ENCODE measurements at places on chromosomes 2 and 18. TPM values are rescaled to one million over a fixed set of nuclear protein-coding genes. Genes with fewer than 3 reads are reported as not detected.

DNA sequence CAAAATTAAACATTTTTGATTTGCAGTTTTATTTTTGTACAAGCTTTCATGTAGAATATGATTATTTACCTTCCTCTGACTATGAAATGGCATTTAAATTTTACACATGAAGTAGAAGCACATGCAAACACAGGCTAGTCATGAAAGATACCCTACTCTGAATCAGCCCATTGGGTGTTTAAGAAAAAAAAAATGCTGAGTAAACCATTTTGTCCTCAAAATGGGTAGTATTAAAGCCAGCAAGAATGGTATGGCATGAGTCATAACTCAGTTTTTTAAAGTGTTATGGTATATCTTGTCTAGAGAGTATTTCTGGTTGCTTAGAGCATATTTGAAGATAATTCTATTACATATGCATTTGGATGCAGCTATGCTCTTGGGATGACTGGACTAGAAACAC, 55.0 kb downstream of the PKP4 start:
- H3K27me3 ChIP-seq: no peaks in the 10 kb centered on the region
- DNase-seq: no peak
- no peak overlapping the region for H3K4me3 ChIP-seq
- H3K27ac ChIP-seq: no peak overlapping the region
- H3K36me3 ChIP-seq: no peaks in the 10 kb centered on the region

GRCh38 chr2:151481744-151482143, 72.0 kb downstream of the RIF1 start:
- DNase-seq: no peak
- no peak overlapping the region for H3K4me3 ChIP-seq

- DNase-seq: no peak
- H3K27me3 ChIP-seq: no peaks in the 10 kb centered on the region
- no peak overlapping the region for H3K27ac ChIP-seq
Measured at GRCh38 chr2:198157314-198157713, 352.9 kb downstream of the PLCL1 start.

DNA sequence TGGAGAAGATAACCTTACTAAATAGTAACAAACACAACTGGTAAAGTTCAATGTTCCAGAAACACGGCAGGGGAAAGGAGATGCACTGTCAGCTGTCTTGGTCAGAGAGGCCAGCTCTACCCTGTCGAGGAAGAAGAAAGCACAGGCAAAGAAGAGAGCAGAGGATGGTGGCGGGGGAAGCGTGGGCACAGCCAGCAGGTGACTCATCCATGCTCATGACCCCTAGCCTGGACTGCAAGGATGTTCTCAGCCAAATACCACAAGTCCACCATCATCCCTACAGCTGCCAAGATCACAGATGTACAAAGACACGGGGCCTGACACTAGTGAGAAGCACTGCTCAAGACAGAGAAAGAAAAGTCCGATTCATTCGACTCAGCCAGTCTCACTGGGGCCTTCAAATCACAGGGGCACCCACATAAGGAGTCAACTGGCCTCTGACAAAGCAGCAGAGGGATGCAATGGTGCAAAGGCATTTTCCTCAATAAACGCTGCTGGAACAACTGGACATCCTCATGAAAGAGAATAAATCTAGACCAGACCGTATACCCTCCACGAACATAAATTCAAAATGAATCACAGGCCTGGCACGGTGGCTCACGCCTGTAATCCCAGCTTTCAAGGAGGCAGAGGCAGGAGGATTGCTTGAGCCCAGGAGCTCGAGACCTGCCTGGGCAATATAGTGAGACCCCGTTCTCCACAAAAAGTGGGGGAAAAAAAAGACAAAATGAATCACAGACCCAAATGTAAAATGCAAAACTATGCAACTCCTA, 5.6 kb downstream of the DTYMK start:
- H3K4me1 ChIP-seq: peaks cover 4% of the 10 kb centered on the region
- H3K27me3 ChIP-seq: no peaks in the 10 kb centered on the region
- DNase-seq: peak; percentile 95
- H3K27ac ChIP-seq: no peak overlapping the region
- no peak overlapping the region for H3K4me3 ChIP-seq

- H3K36me3 ChIP-seq: no peaks in the 10 kb centered on the region
- no peaks in the 10 kb centered on the region for H3K27me3 ChIP-seq
- DNase-seq: no peak
- H3K4me3 ChIP-seq: no peak overlapping the region
- no peak overlapping the region for H3K27ac ChIP-seq
Measured at GRCh38 chr2:98463551-98463971, 18.9 kb downstream of the INPP4A start.

DNA sequence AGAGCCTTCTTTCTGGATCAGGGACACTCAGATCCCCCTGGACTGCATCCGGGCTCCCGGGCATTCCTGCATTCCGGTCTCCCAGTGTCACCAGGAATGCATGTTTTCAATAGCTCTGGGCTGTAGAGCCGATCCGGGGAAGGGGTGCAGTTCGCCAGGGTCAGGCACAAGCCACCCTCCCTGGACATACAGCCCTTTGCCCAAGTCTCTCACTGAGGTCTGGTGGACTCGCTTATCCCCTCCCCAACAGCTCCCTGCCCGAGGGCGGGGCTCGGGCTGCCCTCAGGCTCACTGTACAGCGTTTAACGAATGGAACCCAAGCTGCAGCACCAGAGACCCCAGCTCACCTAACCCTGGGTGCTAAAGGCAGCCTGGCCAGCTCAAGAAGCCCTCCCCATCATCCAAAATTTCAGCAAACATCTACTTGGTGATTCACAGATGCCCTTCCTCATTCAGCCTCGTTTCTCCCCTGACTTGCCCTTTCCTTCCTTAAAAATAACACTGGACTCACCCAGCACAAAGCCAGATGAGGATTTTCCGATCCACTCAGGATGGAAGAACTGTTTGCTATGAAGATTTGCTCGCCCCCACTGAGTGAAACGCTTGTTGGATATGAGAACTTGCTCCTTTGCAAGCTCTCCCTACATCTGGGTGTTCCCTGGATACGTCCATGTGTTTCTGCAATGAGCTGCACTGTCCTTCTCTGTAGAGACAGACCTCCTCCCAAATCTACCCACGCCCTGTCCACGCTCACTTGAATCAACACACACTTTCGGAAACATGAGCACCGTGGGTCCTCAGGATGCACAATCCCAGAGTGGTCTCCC, 58.1 kb downstream of the PXDN start:
- DNase-seq: no peak
- H3K27me3 ChIP-seq: no peaks in the 10 kb centered on the region
- H3K4me3 ChIP-seq: no peak overlapping the region

The CCDC102B gene
- total RNA-seq: 8.2 TPM

The ARL4C gene
- total RNA-seq: 7.0 TPM

The TACR1 gene
- not detected for total RNA-seq
